ENCODE measurements at places on chromosomes 13 and 19. TPM values are rescaled to one million over a fixed set of nuclear protein-coding genes. Genes with fewer than 3 reads are reported as not detected.

Gene TLE6
- 0.59 TPM for total RNA-seq

GRCh38 chr19:35704218-35704617, at the start of gene ZBTB32:
Gene ZBTB32, plus strand, starts transcription at chr19:35704558. Its CDS starts 10,069 bp downstream, at chr19:35714627.
- no peak for DNase-seq

DNA sequence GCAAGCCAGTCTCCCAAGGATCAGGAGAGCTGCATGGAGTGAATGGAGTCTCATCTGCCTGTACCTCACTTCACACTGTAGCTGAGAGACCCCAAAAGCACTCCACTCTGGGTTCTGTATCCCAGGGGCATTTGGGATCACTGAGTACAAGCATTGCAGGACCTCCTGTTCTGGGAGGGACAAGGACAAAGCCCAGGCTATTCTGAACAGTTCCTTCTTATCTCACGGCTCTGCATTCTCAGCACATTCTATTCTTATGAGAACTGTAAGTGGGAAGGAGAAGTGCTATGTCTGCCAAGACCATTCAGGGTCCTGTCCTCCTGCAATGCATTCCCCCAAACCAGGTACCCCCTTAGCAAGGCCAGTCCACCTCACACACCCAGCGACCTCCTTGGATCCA, 42.8 kb downstream of the RNF6 start:
- DNase-seq: no peak

Gene SELENOW
- 308 TPM for total RNA-seq

DNA sequence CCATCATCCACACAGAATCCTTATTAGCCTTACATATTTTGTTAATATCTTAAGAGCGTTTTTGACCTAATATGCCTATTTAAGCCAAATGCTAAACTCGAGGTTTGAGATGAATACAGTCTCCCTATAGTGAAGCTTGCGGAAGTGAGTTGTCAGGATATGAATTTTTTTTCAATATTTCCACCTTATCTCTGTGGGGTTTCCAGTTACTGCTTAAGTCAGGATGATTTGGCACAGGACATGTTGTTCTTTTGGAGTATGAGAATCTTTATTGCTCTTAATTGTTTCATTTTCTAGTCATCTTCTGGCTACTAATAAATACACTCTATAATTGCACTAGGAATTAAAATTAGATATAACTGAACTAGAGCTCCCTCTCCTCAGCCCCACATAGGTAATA, 44.2 kb upstream of the GPC6 start:
- no peak for DNase-seq

Measured in esophagus squamous epithelium (tissue), 5 donors.